Stimulated activated CD8-positive, alpha-beta memory T cell treated with anti-CD3 and anti-CD28 coated beads, Interleukin-7, amount 100 ng/mL, for 1 hour (primary cell): ENCODE measurements at places on chromosomes 1 and 21.

DNA sequence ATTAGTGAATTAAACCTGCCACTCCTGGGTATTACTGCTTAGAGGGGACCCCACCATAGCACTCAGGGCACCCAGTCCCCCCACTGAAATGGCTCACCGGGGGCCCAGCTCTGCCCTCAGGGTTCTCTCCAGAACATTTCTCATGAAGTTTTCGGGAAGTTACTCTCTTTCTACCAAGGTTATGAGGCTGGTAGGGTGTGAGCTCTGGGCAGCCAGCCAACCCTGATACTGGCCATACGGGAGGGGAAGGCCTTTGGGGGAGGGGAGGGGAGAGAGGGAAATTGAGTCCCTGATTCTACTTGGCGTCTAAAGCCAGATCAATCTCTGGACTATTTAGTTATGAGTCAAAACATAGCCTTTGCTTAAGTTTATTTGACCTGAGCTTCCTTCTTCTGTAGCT lies 12.9 kb upstream of the PDE9A start:
- no peak for DNase-seq

GRCh38 chr1:5151511-5151910 lies 497.1 kb downstream of the AJAP1 start:
- no peak for DNase-seq

DNA sequence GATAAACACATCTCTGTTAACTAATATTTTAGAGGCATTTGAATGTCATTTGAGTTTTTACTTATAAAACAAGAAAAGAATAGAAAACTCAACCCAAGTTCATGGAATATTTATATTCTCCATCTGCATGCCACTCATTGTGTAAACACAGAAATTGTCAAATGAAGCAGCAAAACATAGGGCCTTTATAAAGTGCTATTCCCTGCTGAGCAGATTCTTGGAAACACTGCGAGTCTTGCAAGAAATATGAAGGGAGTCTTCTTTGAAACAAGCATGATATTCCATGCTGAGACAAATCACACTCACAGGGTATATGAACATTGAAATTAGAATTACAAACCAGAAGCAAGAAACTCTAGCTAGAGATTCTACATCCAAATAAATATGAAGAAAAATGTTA lies 655.8 kb downstream of the BRINP3 start:
- no peak for DNase-seq

DNA sequence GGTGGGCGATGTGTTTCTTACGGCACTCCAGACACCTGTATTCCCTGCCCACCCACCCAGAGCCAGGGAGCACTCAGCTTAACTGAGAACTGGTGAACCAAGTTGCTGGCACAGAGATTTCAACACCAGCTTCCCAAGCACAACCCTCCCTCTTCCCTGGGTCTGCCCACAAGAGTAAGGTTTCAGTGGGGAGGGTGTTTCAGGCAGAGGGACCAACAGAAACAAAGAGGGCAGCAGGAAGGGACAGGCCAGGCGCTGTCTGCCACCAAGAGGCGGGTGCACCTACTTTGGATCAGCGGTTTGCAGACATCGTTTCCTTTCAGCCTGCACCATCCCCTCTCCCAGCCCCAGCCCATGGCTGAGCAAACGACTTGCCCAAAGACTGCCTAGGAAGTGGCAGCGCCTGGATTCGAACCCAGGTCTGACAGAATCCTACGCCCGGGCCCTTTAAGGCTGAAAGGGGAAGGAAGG lies 21.9 kb upstream of the ALDH4A1 start:
- DNase-seq = no peak

GRCh38 chr21:41622831-41623548 lies 115.0 kb upstream of the TMPRSS2 start:
- no peak for DNase-seq

DNA sequence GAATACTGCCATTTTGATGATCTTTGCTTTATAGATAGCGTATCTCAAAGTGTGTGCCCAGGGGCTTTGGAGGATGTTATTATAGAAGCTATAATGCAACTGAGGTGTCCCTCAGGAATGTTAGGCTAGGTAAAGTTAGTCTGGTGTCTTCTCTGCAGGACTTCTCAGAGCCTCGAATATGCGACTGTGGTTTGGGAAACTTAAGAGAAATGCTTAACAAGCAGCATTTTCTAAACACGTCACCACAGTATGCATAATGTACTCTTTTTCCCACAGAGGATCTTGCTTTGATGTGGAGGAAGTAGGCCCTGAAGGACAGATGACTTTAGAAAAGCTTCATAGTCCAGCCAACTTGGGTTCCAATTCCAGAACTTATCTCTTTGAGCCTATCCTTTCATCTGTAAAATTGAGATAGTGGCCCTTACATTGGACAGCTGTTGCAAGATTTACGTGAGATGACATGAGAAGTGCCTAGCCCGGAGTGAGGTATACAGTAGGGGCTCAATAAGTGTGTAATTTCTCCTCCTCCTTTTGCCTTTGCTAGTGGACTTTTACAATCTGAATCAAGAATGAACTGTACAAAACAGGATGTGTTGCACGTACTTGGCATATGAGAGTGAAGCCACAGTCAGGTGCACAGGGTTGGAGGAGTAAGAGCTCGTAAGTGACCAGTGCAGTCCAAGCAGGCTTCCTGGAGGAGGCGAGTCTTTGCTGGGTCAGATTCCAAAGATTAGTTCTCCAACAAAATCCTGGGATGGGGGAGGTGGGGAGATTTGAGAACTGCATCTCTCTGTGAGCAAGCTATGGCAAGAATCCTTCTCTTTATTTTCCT lies 29.7 kb upstream of the TRABD2B start:
- no peak for DNase-seq

GRCh38 chr1:213247038-213247437 lies 196.0 kb downstream of the RPS6KC1 start:
- DNase-seq = no peak

GRCh38 chr1:77824694-77825093 lies 45.2 kb downstream of the MIGA1 start:
- no peak for DNase-seq
